ENCODE measurements at places on chromosomes 12 and 14. TPM values are rescaled to one million over a fixed set of nuclear protein-coding genes. Genes with fewer than 3 reads are reported as not detected.
A peak's percentile ranks its signal among the peaks of the same experiment; 100 is the strongest.

GRCh38 chr12:4478933-4479332 lies 33.3 kb upstream of the FGF6 start:
- 0 out of 2 replicates have a peak, but pooled peaks cover 2% of the 10 kb centered on the region for H3K27me3 ChIP-seq
- no peak for DNase-seq
- no peaks in the 10 kb centered on the region for H3K4me1 ChIP-seq
- H3K36me3 ChIP-seq: no peaks in the 10 kb centered on the region
- no peak overlapping the region for H3K4me3 ChIP-seq
- H3K27ac ChIP-seq: no peak overlapping the region

DNA sequence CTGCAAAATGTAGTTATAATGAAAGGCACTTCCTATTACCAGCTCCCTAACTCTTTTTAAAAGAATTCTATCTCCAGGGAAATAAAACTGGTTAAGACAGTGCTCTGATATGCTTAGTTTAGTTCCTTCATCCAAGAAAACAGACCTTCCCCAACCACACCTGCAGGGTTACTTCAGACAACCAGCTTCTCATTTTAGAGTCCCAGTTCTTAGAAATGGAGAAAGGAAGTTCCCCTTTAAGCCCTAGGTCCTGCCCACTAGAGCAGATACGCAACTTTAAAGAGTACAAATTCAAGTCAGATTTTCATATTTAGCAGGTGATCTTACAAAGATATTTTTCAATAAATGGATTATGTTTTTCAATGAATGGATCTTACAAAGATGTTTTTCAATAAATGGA lies 4.4 kb upstream of the WSB2 start:
- no peak overlapping the region for H3K4me3 ChIP-seq
- no peak for DNase-seq
- peaks cover 26% of the 10 kb centered on the region for H3K4me1 ChIP-seq
- no peaks in the 10 kb centered on the region for H3K27me3 ChIP-seq
- H3K36me3 ChIP-seq: no peaks in the 10 kb centered on the region

DNA sequence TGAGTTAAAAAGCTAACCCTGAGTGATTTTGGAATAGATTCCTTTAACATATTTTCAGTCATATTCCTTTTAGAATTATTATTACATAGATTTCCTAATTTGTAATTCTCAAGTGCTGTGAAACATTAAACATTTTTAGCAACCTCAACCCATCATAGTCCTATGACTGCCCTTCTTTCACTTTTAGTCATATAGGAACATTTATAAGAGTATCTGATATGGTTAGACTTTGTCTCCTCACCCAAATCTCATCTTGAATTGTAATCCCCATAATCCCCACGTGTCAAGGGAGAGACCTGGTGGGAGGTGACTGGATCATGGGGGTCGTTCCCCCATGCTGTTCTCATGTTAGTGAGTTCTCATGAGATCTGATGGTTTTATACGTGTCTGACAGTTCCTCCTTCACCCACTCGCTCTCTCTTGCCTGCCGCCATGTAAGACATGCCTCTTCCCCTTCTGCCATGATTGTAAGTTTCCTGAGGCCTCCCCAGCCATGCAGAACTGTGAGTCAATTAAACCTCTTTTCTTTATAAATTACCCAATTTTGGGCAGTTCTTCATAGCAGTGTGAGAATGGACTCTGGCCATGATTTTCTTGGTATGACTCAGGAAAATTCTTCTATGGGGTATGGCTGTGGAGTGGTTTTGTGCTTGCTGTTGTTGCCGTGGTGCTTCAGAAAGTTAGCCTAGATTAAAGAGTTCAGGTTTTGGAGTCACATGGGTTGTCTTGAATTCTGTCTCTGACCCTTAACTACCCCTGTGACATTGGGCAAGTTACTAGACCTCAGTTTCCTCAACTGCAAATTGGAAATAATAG lies 83.9 kb downstream of the FUT8 start:
- DNase-seq: no peak
- H3K27me3 ChIP-seq: no peaks in the 10 kb centered on the region
- H3K4me3 ChIP-seq: no peak overlapping the region
- H3K4me1 ChIP-seq: no peaks in the 10 kb centered on the region
- H3K27ac ChIP-seq: no peak overlapping the region
- no peaks in the 10 kb centered on the region for H3K36me3 ChIP-seq

DDX51 gene
- total RNA-seq: 29.3 TPM

- H3K27me3 ChIP-seq: no peaks in the 10 kb centered on the region
- no peaks in the 10 kb centered on the region for H3K4me1 ChIP-seq
- H3K36me3 ChIP-seq: no peaks in the 10 kb centered on the region
- no peak for DNase-seq
Measured at GRCh38 chr14:21902561-21903181, 229.1 kb upstream of the OR4E1 start.

FGF23 gene
- not detected for total RNA-seq

GRCh38 chr12:41564816-41565215 lies 376.7 kb downstream of the PDZRN4 start:
- H3K27ac ChIP-seq: no peak overlapping the region
- no peak overlapping the region for H3K4me3 ChIP-seq
- no peaks in the 10 kb centered on the region for H3K27me3 ChIP-seq
- no peaks in the 10 kb centered on the region for H3K36me3 ChIP-seq

- H3K4me3 ChIP-seq: no peak overlapping the region
- no peaks in the 10 kb centered on the region for H3K27me3 ChIP-seq
- no peak for DNase-seq
Measured at GRCh38 chr14:50678163-50678562, 10.1 kb upstream of the SAV1 start.

GRCh38 chr12:76495556-76495955 lies 64.0 kb downstream of the OSBPL8 start:
- H3K36me3 ChIP-seq: no peaks in the 10 kb centered on the region
- H3K27me3 ChIP-seq: no peaks in the 10 kb centered on the region
- no peak overlapping the region for H3K27ac ChIP-seq
- H3K4me3 ChIP-seq: no peak overlapping the region
- no peaks in the 10 kb centered on the region for H3K4me1 ChIP-seq

- no peaks in the 10 kb centered on the region for H3K27me3 ChIP-seq
- no peaks in the 10 kb centered on the region for H3K4me1 ChIP-seq
- DNase-seq: no peak
Measured at GRCh38 chr14:81485781-81486180, 47.9 kb downstream of the SEL1L start.

GDF3 gene
- total RNA-seq: not detected

GRCh38 chr12:98838231-98838647 lies 193.1 kb downstream of the APAF1 start:
- peaks cover 16% of the 10 kb centered on the region for H3K27me3 ChIP-seq
- no peaks in the 10 kb centered on the region for H3K4me1 ChIP-seq
- no peak for DNase-seq
- H3K4me3 ChIP-seq: no peak overlapping the region
- H3K27ac ChIP-seq: no peak overlapping the region
- H3K36me3 ChIP-seq: no peaks in the 10 kb centered on the region

KCNK13 gene
- total RNA-seq: not detected

DNA sequence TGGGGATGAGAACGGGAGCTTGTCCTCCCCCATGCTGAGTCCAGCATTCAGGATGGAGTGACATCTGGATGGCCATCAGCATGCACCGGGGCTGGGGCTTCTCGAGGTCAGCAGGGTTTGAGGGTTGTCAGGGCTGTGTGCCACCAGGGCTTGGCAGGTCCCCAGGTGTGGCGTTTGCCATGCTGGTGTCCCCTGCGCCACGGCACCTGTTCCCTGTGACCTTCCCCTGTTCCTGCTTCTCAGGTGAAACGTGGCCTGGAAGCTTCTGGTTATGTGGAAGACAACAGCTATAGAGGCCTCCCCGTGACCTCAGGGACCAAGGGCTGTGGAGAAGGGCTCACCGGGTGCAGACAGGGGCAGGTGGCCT lies 152.4 kb downstream of the KIF26A start:
- H3K4me1 ChIP-seq: no peaks in the 10 kb centered on the region
- no peak for DNase-seq
- H3K36me3 ChIP-seq: no peaks in the 10 kb centered on the region
- H3K27me3 ChIP-seq: no peaks in the 10 kb centered on the region
- H3K27ac ChIP-seq: no peak overlapping the region

INHBC gene
- total RNA-seq: not detected

TBC1D30 gene
- 8.9 TPM for total RNA-seq

USP44 gene
- total RNA-seq: 0.10 TPM

DNA sequence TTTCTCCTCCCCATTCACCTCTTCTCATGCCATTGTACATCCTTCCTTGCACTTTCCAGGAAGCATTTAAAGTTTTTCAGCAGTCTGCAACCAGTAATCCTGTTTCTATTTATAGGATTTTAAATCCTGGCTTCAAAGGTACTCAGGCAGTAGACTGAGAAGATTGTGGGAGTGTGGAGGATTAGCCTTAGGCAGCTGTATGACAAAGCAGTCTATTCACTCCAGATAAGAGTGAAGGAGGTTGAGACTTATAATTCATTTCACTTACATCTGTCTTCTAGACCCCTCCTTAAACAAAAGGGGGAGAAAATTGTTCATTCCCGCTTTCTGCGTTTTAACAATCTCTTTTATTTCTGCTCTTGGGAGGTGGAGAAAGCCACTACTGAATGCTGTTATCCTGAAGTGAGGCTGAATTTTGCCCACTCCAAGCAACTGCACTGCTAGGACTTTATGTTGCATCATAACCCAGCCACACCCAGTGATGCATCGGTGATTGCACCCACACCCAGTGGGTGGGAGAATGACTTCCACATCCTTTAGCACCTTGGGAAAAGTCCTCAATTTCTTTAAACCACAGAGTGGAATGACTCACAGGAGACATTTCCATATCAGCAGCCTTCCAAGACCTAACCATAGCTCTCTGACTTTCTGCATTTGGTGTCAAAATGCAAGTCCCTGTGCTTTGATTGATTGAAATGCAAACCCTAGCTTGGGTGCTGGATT lies 382.5 kb upstream of the ATP2B1 start:
- no peak overlapping the region for H3K27ac ChIP-seq
- no peaks in the 10 kb centered on the region for H3K27me3 ChIP-seq
- no peaks in the 10 kb centered on the region for H3K4me1 ChIP-seq
- peak; percentile 71 for DNase-seq
- no peak overlapping the region for H3K4me3 ChIP-seq
- H3K36me3 ChIP-seq: no peaks in the 10 kb centered on the region

DNA sequence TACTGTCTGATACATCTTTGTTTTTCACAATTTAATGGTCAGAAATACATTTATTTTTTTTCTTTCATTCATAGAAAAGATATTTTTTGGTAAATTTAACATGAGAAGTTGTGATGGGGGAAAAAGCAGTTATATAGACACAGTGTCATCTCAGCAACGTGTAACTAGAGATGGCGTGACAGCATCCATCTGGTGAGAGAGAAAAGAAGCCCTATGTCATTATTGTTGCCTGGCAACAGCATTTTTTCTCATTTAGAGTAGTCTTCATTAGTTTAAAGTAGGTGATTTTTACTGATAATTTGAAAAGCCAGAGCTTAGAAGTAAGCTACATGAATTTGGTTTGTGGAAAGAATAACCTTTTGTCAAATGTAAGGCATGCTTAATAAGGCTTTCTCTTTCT lies 128.6 kb downstream of the ACSS3 start:
- no peaks in the 10 kb centered on the region for H3K36me3 ChIP-seq
- no peaks in the 10 kb centered on the region for H3K4me1 ChIP-seq
- H3K27ac ChIP-seq: no peak overlapping the region
- no peaks in the 10 kb centered on the region for H3K27me3 ChIP-seq

ESRRB gene
- not detected for total RNA-seq

CIDEB gene
- total RNA-seq: 0.18 TPM

HSPB8 gene
- total RNA-seq: 2.0 TPM

DNA sequence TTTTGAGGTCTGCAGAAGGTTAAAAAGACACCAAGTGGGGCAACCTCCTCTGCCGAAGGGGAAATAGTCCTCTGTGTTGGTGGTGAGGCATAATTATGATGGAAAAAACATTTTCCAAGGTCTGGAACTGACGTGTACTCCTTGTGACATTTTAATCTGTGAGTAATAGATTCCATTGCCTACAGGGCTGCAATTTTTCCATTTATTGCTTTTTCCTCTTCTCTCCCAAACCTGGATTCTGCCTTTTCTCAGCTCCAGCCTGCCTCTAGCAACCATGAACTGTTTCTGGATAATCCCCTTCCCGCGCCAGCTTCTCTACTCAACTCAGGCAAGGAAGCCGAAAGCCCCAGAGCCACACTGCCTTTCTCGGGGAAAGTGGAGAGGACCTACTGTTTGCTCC lies 230.1 kb upstream of the PLXNC1 start:
- no peak for DNase-seq
- H3K36me3 ChIP-seq: no peaks in the 10 kb centered on the region
- H3K27me3 ChIP-seq: no peaks in the 10 kb centered on the region
- no peaks in the 10 kb centered on the region for H3K4me1 ChIP-seq
- no peak overlapping the region for H3K4me3 ChIP-seq

GRCh38 chr12:80708259-80708974 lies 983 bp downstream of the MYF6 start:
- H3K27me3 ChIP-seq: no peaks in the 10 kb centered on the region
- no peaks in the 10 kb centered on the region for H3K4me1 ChIP-seq
- no peak overlapping the region for H3K4me3 ChIP-seq
- no peak for DNase-seq
- H3K36me3 ChIP-seq: no peaks in the 10 kb centered on the region
- H3K27ac ChIP-seq: no peak overlapping the region

GRCh38 chr12:58148405-58148804 lies 207.0 kb downstream of the ATP23 start:
- H3K4me1 ChIP-seq: no peaks in the 10 kb centered on the region
- H3K27ac ChIP-seq: no peak overlapping the region

- no peak overlapping the region for H3K27ac ChIP-seq
- no peaks in the 10 kb centered on the region for H3K36me3 ChIP-seq
- DNase-seq: no peak
- H3K27me3 ChIP-seq: no peaks in the 10 kb centered on the region
Measured at GRCh38 chr12:81229759-81230158, 151.9 kb downstream of the ACSS3 start.

DNA sequence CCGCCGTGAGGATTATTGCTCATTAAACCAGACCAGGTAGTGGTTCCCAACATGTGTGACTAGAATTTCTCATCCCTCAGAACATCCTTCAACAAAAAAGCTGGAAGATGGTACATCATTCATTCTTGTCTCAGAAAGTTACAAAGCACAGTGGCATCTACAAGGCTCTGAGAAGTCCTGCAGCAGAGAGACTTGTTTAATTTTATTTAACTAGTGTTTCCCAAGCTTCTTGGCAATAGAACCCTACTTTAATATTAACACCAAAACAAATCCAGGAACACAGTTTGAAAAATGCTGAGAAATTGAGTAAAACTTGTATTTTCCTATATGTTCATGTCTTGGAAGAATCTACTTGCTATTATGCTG lies 54.8 kb downstream of the PLXNC1 start:
- no peaks in the 10 kb centered on the region for H3K36me3 ChIP-seq
